Esophagus (tissue), 2 donors: ENCODE measurements at places on chromosomes 2 and 18. TPM values are rescaled to one million over a fixed set of nuclear protein-coding genes. Genes with fewer than 3 reads are reported as not detected.

The VIL1 gene
- polyA plus RNA-seq, result 0.26 TPM

The NXPH2 gene
- not detected for polyA plus RNA-seq

The CD302 gene
- 2.4 TPM for polyA plus RNA-seq

The FANCL gene
- 22.0 TPM for polyA plus RNA-seq

The BAZ2B gene
- polyA plus RNA-seq, result 12.5 TPM

The CTAGE1 gene
- not detected for polyA plus RNA-seq

The ERFE gene
- polyA plus RNA-seq, result 0.38 TPM

The ATP6V1C2 gene
- 16.8 TPM for polyA plus RNA-seq

The SALL3 gene
- polyA plus RNA-seq, result not detected

The ILKAP gene
- 41.4 TPM for polyA plus RNA-seq

The ABCG5 gene
- 0.01 TPM for polyA plus RNA-seq

The WBP1 gene
- 50.1 TPM for polyA plus RNA-seq

The STARD6 gene
- not detected for polyA plus RNA-seq

The NAGK gene
- polyA plus RNA-seq, result 374 TPM

The PAX8 gene
- polyA plus RNA-seq, result 4.0 TPM

The RAD51AP2 gene
- polyA plus RNA-seq, result 0.05 TPM

The SERPINB12 gene
- polyA plus RNA-seq, result 1.4 TPM

The SERPINB2 gene
- 186 TPM for polyA plus RNA-seq

The APLF gene
- 1.3 TPM for polyA plus RNA-seq

The CHMP1B gene
- polyA plus RNA-seq, result 26.8 TPM

The BOLL gene
- not detected for polyA plus RNA-seq

The COL6A3 gene
- polyA plus RNA-seq, result 10.3 TPM

The FSHR gene
- 0.01 TPM for polyA plus RNA-seq

The VWC2L gene
- not detected for polyA plus RNA-seq

The ITPRIPL1 gene
- 0.84 TPM for polyA plus RNA-seq

The GPR35 gene
- 2.1 TPM for polyA plus RNA-seq

The AP1S3 gene
- polyA plus RNA-seq, result 2.2 TPM

The C18orf54 gene
- 0.45 TPM for polyA plus RNA-seq

The FARP2 gene
- 13.2 TPM for polyA plus RNA-seq

The SLC40A1 gene
- polyA plus RNA-seq, result 7.0 TPM

The DNAJC5G gene
- 0.14 TPM for polyA plus RNA-seq

The PLEKHH2 gene
- 2.4 TPM for polyA plus RNA-seq

The COL5A2 gene
- 5.5 TPM for polyA plus RNA-seq

The POMC gene
- polyA plus RNA-seq, result 0.59 TPM

The NAT8 gene
- not detected for polyA plus RNA-seq

The POTEC gene
- not detected for polyA plus RNA-seq

The EFR3B gene
- 0.12 TPM for polyA plus RNA-seq

The GULP1 gene
- 10.5 TPM for polyA plus RNA-seq

The UGT1A4 gene
- polyA plus RNA-seq, result 0.69 TPM

The SLC14A1 gene
- 0.44 TPM for polyA plus RNA-seq

The REG1A gene
- 8.0 TPM for polyA plus RNA-seq

The ABCB11 gene
- 0.04 TPM for polyA plus RNA-seq

The AOX1 gene
- 1.9 TPM for polyA plus RNA-seq
